ENCODE measurements at places on chromosomes 2 and 18. TPM values are rescaled to one million over a fixed set of nuclear protein-coding genes. Genes with fewer than 3 reads are reported as not detected.

- no peaks in the 10 kb centered on the region for H3K27me3 ChIP-seq
- H3K4me1 ChIP-seq, result peaks cover 33% of the 10 kb centered on the region
- no peak overlapping the region for H3K4me3 ChIP-seq
- H3K27ac ChIP-seq, result peak overlapping the region; percentile 41
Measured at GRCh38 chr2:105410554-105410953, 11.7 kb upstream of the FHL2 start.

DNA sequence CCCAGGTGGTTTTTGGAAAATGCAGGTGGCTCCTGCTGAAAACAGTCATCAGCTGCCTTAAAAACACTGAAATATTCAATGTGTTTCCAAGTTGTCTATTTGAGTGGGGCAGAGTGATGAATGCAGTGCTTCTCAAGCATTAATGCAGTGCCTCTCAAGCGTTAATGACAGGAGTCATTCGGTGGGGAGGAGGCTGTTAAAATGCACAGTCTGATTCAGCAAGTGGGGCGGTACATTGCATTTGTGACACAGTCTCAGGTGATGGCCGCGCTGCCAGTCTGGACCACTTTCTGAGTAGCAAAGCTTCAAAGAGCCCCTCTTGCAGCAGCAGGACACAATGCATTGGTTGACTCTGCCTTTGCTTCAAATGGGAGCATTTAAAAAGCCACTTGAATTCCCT, 231.4 kb upstream of the RGPD4 start:
- DNase-seq, result no peak
- H3K4me1 ChIP-seq, result peaks cover 49% of the 10 kb centered on the region
- H3K4me3 ChIP-seq, result no peak overlapping the region

DNA sequence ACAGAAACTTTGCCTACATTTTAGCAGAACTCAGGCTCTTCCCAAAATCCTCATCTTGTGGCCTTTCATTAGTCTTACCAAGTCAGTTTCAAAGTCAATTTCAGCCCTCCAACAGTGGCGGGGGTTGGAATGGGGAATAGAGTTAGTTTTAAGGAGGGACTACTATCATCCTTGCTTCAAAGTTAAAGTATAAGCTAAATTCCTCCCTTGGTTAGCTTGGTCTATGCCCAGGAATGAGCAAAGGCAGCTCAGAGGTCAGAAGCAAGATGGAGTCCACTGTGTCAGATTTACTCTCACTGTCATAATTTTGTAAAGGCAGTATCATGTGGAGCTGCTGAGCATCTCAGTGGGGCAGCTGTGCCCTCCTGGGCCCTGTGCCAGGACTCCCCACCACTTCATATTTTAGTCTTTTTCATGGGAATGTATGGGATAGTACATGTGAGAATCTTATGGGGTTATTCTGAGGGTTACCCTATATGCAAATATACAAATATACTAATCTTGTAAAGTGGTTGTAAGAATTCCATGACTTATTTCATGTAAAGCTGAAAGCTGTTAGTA, 145.2 kb upstream of the MMADHC start:
- no peak overlapping the region for H3K27ac ChIP-seq
- peaks cover 11% of the 10 kb centered on the region for H3K4me1 ChIP-seq

GRCh38 chr2:1804865-1805264, 60.5 kb upstream of the PXDN start:
- no peaks in the 10 kb centered on the region for H3K4me1 ChIP-seq
- DNase-seq, result no peak
- H3K27ac ChIP-seq, result no peak overlapping the region
- no peak overlapping the region for H3K4me3 ChIP-seq
- no peaks in the 10 kb centered on the region for H3K36me3 ChIP-seq

GRCh38 chr2:42421157-42421485, 60.1 kb upstream of the COX7A2L start:
- H3K27ac ChIP-seq, result no peak overlapping the region
- no peak overlapping the region for H3K4me3 ChIP-seq
- H3K4me1 ChIP-seq, result no peaks in the 10 kb centered on the region

- peaks cover 9% of the 10 kb centered on the region for H3K4me1 ChIP-seq
- H3K27ac ChIP-seq, result no peak overlapping the region
- no peaks in the 10 kb centered on the region for H3K36me3 ChIP-seq
- H3K27me3 ChIP-seq, result no peaks in the 10 kb centered on the region
- no peak for DNase-seq
- H3K4me3 ChIP-seq, result no peak overlapping the region
Measured at GRCh38 chr2:226403369-226403768, 396.3 kb downstream of the IRS1 start.

DNA sequence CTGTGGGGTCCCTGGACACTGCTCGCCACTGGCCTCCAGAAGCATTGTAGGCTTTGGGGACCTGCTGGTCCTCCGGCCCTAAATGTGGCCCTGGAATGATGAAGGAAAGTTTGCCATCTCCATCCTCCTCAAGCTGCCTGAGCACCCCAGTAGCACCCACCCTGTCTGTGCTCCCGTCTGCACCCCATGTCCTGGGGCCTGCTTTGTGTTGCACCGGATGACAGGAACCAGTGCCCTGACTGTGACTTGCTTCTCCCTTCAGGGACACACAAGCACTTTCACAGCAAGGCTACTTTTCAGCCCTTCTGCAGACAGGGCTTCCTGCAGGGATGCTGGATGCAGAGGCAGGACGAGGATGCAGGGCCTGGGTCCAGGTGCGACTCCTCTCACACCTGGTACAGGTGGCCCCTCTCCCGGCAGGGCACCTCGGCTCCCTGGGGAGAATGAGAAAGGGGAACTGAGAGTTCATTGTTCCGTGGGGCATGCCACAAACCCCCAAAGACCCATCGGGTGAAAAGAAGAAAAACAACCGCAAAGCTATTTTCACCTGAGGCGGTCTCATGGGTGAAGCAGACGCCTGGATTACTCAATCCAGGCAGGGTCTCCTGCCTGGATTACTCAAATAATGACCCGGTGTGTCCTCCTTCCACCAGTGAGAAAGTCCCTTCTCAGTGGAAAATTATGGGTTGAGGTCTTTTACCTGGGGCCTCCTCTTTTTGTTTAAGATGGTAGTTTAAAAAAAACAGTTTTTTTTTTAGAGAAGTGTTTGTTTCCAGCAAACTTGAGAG, 74.9 kb downstream of the LONRF2 start:
- no peak for DNase-seq
- H3K4me3 ChIP-seq, result no peak overlapping the region
- peaks cover 8% of the 10 kb centered on the region for H3K27me3 ChIP-seq
- no peaks in the 10 kb centered on the region for H3K4me1 ChIP-seq

DNA sequence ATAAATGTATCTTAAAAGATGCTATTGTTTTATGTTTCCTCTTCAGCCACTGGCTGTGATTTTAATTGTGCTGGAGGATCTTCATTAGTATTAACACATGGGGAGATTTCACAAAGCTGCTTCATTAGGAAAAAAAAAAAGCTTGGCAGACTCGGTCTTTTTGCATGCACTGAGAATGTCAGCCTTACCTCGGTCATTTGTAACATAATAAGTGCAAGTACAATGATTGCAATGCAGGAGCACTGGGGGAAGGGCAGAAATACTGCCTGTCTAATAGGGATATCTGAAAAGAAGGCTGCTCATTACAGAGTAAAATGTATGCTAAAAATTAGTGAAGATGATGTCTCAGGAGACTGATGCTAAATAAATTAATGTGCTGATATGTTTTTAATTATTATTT, 1.3 kb upstream of the BAZ2B start:
- peaks cover 8% of the 10 kb centered on the region for H3K4me1 ChIP-seq
- H3K27ac ChIP-seq, result peak overlapping the region; percentile 99
- no peaks in the 10 kb centered on the region for H3K27me3 ChIP-seq
- peak; percentile 70 for DNase-seq

GRCh38 chr2:178241844-178242551, 47.7 kb downstream of the OSBPL6 start:
- no peaks in the 10 kb centered on the region for H3K27me3 ChIP-seq
- H3K4me1 ChIP-seq, result no peaks in the 10 kb centered on the region
- H3K27ac ChIP-seq, result no peak overlapping the region
- H3K4me3 ChIP-seq, result no peak overlapping the region
- H3K36me3 ChIP-seq, result no peaks in the 10 kb centered on the region

GRCh38 chr2:20697322-20697934, 30.5 kb downstream of the GDF7 start:
- no peaks in the 10 kb centered on the region for H3K36me3 ChIP-seq
- DNase-seq, result no peak
- no peaks in the 10 kb centered on the region for H3K4me1 ChIP-seq
- no peak overlapping the region for H3K4me3 ChIP-seq

DNA sequence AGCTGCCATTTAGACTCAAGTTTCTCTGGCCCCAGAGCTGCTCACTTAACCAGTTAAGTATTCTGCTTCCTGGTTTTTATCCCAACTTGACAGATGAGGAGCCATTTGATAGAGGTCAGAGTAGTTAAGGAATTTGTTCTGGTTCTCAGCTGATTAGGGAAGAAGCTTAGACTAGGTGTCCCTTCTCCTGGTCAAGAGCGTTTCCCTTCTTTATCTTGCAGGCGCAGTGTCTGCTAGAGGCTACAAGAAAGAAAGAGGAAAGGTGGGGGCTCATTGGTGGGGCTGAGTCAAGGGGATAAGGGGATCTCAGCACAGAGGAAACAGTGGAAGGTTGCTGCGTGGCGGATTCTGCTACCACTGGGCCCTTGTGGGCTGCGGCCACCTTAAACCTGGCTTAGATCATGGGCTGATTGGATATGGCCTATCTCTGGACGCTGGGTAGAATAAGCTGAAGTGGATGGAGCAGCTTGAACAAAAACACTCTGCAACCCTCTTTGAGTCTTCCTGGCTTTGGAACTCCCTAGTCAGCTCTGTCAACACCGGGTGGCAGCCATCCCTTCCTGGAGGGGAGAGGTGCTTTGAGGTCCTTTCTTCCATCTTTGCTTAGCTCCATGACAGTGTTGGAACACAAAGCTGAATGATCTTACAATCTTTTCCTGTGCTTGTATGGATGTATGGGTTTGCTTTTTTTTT, 70.8 kb downstream of the QPCT start:
- peak overlapping the region; percentile 72 for H3K27ac ChIP-seq
- peak; percentile 36 for DNase-seq
- H3K4me3 ChIP-seq, result no peak overlapping the region

DNA sequence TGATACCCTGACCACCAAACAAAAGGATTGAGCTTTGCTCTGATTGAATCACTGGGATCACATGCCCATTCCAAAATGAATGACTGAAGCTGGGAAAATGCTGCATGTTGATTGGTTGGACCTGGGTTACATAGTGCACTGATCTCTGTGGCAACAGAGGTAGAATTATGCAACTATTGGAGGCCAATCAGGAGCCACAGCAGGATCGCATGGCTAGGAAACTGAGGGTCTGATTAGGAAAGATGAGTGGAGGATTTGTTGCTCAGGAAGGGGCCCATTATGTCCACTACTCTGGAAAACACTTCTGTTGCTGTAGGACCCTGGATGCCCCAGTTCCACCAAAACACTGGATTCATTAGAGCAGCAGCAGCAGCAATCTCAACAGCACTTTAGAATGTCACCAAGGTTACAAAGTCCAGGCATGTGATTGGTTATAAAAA, 25.9 kb upstream of the SGPP2 start:
- no peaks in the 10 kb centered on the region for H3K36me3 ChIP-seq
- no peak overlapping the region for H3K4me3 ChIP-seq
- H3K27ac ChIP-seq, result peak overlapping the region; percentile 83
- no peaks in the 10 kb centered on the region for H3K27me3 ChIP-seq
- H3K4me1 ChIP-seq, result peaks cover 32% of the 10 kb centered on the region
- DNase-seq, result peak; percentile 9

DNA sequence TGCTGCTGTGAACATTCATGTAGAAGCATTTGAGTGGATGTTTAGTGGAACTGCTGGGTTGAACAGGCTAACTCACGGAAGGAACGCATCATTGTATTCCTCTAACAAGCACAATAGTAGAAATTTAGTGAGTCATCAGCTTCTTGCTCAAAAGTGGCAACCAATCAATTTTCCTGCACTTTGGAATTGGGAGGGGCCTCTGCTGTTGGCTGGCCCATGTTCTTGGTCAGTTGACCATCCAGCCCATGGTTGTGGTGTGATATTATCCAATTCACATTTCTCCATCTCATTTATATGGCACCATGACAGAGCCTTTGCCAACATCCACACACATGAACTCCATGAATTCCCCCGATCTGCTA, 95.0 kb downstream of the TNFRSF11A start:
- H3K4me3 ChIP-seq, result no peak overlapping the region
- H3K4me1 ChIP-seq, result no peaks in the 10 kb centered on the region

DNA sequence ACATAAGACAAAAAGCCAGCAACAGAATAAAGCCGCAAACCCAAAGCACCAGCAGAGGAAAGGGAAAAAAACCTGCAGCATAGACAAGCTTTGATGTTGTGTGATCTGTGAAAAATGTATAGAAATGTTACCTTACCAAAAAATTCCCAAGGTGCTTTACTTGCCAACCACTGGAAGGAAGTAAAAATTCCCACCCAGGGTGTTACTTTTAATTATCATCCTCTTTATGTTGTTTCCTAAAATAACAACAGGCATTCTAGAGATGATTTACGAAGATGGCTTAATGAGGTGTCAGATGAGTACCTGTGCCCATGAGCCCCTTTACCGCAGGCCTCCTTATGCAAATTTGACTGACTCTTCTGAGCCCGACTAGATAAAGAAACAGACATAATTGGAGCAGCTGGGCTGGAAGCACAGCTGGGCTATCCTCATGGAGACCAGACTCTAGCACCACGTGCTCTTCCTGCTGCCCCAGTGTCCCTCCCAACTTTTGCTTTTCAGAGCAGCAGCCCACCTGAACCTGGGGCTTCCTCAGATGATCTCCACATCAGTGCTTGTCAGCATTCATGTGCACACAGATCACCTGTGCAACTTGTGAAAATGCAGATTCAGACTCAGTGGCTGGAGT, 41.5 kb downstream of the SRSF7 start:
- DNase-seq, result no peak
- H3K27me3 ChIP-seq, result no peaks in the 10 kb centered on the region
- H3K27ac ChIP-seq, result no peak overlapping the region
- H3K4me3 ChIP-seq, result no peak overlapping the region

GRCh38 chr2:150019063-150019462, 431.5 kb upstream of the MMADHC start:
- no peaks in the 10 kb centered on the region for H3K27me3 ChIP-seq
- H3K36me3 ChIP-seq, result no peaks in the 10 kb centered on the region
- H3K4me1 ChIP-seq, result no peaks in the 10 kb centered on the region
- no peak for DNase-seq
- no peak overlapping the region for H3K4me3 ChIP-seq

DNA sequence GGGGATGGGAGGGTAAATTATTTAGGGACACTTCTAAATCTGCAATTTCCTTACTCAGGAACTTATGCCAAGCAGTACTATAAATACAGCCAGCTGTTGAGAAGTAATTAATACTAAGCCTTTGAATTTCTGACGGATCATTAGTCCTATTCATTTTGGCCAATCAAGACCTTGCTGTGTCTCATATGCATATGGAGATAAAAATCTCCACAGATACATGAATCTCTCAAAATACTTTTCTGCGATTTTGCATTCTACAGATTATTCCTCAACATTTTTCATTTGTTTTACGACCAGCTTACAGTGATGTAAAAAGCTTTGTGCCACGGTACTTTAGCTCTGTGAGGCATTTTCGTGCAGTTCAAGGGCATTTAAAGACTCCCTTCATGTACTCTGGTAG, 16.7 kb downstream of the LANCL1 start:
- no peak overlapping the region for H3K27ac ChIP-seq
- peaks cover 36% of the 10 kb centered on the region for H3K36me3 ChIP-seq
- DNase-seq, result no peak

GRCh38 chr2:240323601-240324291, 111.7 kb upstream of the GPC1 start:
- no peaks in the 10 kb centered on the region for H3K4me1 ChIP-seq
- no peak overlapping the region for H3K4me3 ChIP-seq
- H3K27me3 ChIP-seq, result no peaks in the 10 kb centered on the region
- no peak for DNase-seq
- H3K36me3 ChIP-seq, result no peaks in the 10 kb centered on the region

Gene GKN2
- not detected for total RNA-seq

Gene GCA
- 78.1 TPM for total RNA-seq

Gene CNGA3
- total RNA-seq, result 0.04 TPM

Gene BMP10
- total RNA-seq, result 0.95 TPM

Measured in cardiac muscle cell (in vitro differentiated cells and primary cell).